ENCODE measurements at places on chromosomes 13 and 19.

- no peak for DNase-seq
Observed at GRCh38 chr19:34808566-34808965, 35.6 kb upstream of the ZNF599 start.

GRCh38 chr19:38265213-38265861, 964 bp downstream of the SPINT2 start:
- DNase-seq, result no peak

DNA sequence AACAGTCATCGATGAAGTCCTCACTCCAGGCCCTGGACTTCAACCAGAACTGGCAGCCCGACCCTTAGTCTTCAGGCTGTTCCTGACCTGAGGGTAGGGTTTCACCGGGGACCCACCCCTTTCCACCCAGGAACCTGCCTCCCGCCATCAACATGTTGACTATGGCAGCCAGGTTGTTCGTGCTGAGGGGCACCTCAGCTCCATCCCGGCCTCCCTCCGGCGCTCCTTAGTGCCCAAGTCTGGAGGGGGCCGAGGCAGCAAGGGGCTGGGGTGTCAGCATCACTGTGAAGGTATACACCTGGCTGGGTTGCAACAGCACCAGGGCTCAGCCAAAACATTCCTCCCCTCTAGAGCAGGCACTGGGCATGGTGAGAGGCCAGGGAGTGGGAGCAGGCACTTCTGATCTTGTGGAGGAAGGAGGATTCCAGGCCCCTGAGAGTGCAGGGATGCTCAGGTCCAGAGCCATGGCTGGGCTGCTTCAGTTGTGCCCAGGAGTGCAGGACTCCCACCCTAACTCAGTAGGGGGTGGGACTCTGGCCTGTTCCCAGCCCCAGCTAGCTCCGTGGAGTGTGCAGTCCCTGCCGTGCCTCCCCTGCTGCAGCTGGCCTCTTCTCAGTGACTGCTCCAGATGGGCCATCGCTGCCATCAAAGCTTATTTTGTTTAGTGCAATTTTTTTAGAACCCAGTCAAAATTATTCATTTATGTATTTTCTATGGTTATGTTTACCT, 1445.9 kb downstream of the PCDH9 start:
- DNase-seq, result no peak

DNA sequence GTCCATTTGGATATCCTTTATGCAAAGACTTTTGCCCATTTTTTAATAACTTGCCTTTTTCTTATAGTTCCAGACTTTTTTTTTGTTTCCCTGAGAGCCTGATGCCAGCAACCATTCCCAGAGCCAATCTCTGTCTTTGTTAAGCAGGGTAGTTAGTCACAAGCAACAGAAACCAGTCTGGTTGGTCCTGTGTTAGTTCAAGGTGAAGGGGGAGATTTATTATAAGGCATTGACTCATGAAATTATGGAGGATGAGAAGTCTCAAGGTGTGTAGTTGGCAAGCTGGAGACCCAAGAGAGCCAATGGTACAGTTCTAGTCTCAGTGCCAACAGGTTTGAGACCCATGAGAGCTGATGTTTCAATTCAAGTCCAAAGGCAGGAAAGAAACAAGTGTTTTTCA, 33.0 kb downstream of the GPR12 start:
- no peak for DNase-seq

DNA sequence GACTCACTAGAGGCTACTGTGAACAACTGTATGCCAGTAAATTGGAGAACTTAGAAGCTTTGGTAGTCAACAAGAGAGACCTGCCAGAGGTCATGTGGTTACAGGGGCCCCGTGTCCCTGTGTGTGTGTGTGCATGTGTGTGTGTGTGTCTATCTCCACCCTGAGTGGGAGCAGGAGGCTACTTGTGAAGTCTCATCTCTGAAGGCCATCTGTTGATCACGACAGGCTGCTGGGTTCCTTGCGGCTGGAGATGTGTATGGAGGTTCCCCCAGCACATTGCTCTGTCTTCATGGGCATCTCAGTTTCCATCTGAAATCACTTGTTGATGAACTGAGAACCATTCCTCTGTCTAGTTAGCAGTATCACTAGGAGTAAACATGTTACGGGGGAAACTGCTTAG, 58.2 kb upstream of the TEX29 start:
- no peak for DNase-seq

- no peak for DNase-seq
Observed at GRCh38 chr13:70253834-70254233, 145.6 kb upstream of the KLHL1 start.

DNA sequence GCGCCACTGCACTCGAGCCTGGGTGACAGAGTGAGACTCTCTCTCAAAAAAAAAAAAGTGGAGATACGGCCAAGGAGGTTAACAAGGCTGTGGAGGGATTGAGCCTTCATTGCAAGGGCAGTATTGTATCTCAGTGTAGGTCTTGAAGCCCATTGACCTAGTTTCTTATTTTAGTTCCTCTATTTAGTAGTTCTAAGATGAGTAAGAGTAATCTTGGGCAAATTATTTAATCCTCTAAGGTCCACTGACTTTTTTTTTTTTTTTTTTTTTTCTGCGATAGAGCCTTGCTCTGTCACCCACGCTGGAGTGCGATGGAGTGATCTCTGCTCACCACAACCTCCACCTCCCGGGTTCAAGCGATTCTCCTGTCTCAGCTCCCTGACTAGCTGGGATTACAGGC, 14.3 kb upstream of the ILF3 start:
- no peak for DNase-seq

DNA sequence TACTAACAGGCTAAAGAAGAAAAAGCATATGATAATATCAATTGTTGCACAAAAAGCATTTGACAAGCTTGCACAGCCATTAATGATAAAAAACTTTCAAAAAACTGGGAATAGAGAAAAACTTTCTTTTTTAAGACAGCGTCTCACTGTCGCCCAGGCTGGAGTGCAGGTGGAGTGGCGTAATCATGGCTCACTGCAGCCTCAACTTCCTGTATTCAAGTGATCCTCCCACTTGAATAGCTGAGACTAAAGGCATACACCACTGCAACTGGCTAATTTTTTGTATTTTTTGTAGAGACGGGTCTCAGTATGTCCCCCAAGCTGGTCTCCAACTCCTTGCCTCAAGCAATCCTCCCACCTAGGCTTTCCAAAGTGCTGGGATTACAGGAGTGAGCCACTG, 382.8 kb downstream of the TSHZ3 start:
- DNase-seq, result no peak

- no peak for DNase-seq
Observed at GRCh38 chr13:59700281-59700680, 463.4 kb downstream of the DIAPH3 start.

GRCh38 chr19:28026636-28027035, 1186.3 kb downstream of the UQCRFS1 start:
- no peak for DNase-seq

DNA sequence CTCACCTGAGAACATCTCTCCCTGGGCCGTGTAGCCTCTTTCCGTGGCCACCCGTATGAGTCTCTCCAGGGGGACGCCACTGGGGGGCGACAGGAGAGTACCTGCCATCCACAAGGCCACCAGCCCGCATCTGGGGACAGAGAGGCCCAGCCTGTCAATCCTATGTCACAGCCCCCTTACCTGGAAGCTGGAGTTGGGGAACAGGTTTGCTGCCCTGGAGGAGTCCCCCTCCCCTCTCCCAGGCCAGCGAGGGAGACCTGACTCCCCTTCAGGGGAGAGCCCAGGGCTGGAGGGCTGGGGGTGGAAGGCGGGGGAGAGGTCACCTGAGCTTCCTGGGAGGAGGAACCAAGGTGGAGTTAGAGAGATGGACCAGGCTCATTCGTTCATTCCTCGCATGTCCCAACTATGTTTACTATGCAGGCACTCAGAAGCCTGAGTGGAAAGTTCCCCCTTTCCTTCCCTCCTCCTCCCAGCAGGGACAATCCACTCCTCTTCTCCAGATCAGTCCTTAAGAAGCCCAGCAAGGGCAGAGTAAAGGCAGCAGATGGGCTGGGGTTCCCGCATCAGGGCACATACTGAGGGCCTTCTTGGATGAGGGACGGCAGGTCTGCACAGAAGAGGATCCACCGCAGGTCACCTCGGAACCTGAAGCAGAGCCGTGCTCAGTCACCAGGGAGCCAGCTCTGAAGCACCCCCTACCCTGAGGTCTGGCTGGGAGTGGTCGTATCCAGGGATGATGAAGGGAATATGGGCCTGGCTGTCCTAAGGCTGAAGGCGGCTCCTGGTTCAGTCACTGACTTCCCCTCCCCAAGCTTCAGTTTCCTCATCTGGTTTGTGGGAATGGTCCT, 5.5 kb downstream of the ACTMAP start:
- no peak for DNase-seq

GRCh38 chr19:8001651-8001994, 3.8 kb downstream of the ELAVL1 start:
- DNase-seq, result no peak

DNA sequence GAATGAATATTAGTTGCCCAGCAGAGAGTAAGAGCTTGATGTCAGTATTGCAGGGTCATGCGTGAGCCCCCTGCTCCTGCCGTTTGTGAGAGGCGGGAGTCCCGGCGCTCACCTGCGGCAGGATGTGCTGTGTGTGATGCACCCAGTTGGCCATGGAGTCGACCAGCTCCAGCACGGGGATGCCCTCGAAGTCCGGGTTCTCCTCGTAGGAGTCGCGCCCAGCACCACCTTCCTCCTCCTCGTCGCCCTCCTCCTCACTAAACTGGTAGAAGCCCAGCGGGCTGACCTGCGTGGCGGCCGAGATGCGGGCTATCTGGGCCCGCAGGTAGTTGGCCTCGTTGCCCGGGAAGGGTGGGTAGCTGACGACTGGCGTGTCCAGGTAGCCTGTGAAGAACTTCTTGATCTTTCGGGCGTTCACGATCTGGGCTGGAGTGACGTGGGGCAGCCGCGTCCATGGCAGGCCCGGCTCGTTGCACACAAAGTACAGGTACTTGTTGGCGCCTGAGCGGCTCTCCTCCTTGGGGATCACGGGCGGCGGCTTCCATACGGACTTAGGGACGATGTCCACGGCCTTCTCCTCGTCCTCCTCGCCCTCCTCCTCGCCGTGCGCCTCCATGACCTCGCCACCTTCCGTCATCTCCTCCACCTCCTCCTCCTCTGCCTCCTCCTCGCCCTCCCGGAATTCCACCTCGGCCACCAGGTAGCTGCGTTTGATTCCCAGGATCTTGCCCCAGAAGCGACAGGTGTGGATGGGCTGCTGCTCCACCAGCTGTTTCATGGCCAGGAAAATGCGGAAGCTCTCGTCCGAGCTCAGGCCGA, 10.8 kb downstream of the RSPH6A start:
- DNase-seq, result no peak

GRCh38 chr19:2969104-2969504, 8.3 kb upstream of the TLE6 start:
- DNase-seq, result no peak

DNA sequence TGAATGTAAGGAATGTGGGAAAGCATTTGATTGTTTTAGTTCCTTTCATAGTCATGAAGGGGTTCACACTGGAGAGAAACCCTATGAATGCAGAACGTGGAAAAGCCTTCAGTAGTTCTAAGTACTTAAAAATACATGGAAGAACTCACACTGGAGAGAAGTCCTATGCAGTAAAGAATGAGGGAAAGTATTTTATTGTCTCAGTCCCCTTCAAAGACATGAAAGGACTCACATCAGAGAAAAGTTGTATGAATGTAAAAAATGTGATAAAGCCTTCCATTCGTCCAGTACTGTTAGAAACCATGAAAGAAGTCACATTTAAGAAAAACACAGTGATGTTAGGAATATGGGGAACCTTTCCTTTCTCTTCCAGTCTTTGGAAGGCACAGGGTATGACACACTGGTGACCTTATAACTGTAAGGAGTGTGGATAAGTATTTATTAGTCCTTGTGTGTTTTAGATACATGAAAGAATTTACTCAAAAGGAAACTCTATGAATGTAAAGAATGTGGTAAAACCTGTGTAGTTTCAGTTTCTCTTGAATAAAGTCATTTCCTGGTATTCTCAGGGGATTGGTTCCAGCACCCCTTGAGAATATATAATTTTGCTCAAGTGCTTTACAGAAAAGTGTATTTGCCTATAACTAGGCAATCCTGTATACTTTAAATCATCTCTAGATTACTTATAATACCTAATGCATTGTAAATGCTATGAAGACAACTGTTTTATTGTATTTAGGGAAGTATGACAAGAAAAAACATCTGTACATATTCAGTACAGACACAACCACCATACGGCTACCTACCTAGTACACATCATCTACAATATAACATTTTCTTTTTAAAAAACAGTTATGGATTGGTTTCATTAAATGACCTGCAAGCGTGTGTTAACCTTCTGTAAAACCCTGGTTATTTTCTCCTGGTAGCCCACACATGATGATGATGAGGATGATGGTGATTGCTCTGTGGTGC, 52.8 kb downstream of the ZNF823 start:
- DNase-seq, result no peak
